ENCODE measurements at places on chromosomes 2 and 18.
A peak's percentile ranks its signal among the peaks of the same experiment; 100 is the strongest.

DNA sequence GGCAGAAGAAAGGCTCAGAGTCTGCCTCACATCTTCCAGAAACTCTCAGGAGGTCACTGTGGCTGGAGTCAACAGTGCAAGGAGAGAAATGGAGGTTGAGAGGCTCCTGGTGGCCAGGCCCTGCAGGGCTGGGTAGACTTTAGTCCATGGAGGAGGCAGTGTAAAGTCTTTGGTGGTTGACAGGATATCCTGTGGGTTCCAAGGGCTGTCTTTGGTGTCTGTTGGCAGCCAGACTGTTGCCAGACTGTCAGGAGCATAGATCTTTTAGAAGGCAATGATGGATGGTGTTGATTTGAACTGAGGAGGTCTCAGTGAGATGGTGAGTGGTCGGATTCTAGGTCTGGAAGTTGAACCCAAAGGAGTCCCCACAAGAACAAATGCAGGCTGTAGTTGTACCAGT, 45.0 kb upstream of the SKOR2 start:
- peak; percentile 62 for DNase-seq

DNA sequence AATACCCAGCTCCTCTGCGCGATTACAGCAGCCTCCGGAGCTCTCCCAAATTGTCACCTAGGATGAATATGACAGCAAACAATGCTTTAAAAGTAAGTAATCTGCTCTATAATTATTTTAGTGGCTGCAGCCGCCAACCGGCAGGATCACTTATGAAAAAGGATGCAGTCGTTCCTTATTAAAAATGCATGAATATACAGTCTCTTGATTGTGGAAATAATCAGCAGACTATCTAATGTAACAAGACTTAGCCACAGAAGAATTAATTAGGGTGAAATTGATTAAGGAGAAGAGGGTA, 71.8 kb upstream of the STPG4 start:
- DNase-seq, result no peak

DNA sequence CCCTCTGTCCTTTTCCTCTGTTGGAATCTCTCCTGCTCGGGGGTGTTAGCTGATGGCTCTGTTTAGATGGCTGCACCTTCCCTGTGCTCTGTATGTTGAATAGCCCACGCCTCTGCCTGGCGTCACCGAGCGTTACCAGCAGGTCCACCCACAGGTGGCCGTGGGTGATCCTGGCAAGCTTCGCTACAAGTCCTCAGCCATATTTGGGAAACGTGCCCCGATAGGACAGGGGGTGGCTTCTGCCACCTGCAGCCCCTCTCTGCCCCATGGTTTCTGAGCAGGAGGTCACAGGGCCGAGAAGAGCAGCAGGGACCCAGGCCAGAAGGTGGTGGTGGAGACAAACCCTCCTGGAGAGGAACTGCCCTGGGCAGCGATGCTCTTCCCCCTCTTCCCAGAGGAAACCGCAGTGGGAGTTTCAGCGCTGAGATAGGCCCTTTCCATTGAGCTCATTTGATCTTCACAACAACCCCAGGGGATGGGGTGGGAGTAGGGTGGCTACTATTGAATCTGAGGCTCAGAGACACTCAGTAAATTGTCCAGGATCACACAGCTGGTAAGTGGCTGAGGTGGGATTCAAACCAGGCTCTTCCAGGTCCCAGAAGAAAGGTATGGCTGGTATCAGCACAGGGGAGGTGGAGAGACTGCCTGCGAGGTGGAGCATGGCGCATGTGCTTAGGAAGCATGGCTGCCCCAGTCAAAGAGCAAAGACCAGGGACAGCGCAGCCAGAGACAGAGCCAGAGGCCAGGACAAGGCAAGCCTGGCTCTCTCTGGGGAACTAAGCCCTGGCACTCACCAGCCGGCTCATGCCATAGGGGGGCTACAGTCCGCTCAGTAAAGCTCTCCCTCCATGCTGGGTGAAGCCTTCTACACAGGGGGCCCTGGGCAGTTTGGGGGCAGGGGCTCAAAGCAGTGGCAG, 15.0 kb downstream of the NGEF start:
- no peak for DNase-seq

DNA sequence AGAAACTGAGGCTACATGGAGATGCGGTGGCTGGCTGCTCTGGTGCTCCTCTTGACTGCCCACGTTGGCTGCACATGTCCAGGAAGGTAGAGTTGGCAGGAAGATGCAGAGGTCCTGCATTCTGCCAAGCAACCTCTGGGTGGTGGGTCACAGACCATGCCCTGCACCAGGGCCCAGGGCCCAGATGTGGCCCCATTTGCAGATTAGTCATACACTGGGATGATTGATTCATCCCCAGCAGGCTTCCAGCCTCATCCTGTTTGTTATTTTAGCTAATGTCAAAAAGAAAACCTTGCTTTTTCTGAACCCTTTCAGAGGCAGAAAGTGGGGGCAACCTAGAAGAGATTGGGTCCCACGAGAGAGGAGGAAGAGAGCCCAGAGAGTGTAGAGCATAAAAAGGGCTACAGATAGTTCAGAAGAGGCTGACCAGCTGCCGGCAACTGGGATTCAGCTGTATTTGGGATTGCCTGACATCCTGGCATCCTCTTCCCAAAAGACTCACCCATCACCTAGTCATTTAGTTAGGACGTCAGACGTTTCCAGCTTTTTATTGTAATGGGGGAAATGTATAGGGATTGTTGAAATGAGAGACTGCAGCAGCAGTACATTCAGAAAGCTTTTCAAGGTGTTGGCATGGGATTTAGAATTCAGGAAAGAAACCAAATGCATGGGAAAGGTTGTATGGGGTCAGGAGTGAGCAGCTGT, 101.9 kb downstream of the CTIF start:
- no peak for DNase-seq

GRCh38 chr2:202072226-202072625, 829 bp upstream of the KIAA2012 start:
- peak; percentile 2 for DNase-seq

DNA sequence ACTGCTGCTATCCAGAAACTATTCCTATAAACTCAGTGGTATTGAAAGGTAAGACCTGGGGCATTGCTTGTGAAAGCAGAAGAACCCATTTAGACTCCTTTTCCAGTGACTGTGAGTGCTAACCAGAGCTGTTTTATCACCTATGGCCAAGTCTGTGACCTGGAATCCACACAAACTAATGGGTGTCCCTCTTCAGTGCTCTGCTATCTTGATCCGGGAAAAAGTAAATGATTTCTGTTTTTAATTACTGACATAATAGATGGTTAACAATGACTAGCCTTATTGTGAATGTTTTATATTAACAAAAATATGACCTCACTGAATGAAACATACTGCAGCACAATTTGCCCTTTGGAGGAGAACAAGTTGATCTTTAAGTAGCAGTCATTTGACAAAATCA, 251.6 kb upstream of the MC4R start:
- no peak for DNase-seq

DNA sequence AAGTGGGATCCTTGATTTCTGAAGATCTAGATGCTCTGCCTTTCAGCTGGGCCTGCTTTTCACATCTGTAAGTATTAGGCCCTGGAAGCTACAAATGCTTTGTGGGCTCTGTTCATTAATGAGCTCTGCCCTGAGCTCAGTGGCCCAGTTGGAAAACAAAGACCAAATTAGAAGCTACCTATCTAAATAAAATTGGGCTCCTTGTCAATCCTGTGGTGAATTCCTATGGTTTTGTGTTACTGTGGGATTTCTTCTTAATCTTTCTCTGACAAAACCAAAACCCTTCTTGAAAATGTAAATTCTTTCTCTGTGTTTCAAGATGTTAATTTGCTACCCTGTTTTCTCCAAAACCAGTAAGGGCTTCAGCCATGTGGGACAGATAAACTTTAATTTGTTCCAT, 219.0 kb upstream of the HS6ST1 start:
- DNase-seq, result no peak

- peak; percentile 24 for DNase-seq
These were observed 1.9 kb upstream of the WDR75 start for GRCh38 chr2:189439342-189439741.

- no peak for DNase-seq
These were observed 17.3 kb upstream of the CNDP2 start for GRCh38 chr18:74478880-74479279.

- DNase-seq, result no peak
These were observed 22.5 kb downstream of the CYRIA start for GRCh38 chr2:16643099-16643498.

DNA sequence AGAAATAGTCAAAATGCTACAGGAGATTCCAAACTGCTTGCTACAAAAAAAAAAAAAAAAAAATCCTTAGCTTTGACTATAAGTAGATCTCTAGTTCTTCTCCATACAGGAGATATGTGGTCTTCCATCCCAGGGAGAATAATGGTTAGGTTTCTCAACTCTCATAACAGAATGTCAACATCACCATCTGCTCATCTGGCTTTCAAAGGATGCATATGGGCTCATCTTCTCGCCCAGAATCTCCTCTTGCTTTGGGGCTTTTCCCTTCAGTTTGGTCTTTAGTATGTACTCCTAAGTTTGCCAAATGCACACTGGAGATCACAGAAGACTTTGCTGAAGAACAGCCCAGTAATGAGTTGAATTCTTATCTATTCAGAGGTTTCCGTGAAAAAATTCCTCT, 240.7 kb downstream of the NRXN1 start:
- DNase-seq, result no peak

GRCh38 chr2:74006459-74006858, 21.7 kb downstream of the TET3 start:
- DNase-seq, result no peak

- DNase-seq, result no peak
These were observed 6.2 kb upstream of the RNU2-63P start for GRCh38 chr2:88022669-88022921.

DNA sequence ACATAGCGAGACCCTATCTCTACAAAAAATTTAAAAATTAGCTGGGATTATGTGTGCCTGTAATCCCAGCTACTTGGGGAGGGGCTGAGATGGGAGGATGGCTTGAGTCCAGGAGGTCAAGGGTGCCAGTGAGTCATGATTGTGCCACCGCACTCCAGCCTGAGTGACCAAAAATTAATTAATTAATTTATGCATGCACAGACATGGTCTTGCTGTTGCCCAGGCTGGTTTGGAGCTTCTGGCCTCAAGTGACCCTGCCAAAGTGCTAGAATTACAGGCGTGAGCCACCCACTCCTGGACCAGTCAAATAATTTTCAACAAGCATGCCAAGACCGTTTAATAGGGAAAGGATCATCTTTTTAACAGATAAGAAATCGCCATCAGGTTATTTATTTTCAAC, 57.7 kb upstream of the TFCP2L1 start:
- DNase-seq, result no peak

GRCh38 chr18:55085557-55086285, 126.5 kb upstream of the CCDC68 start:
- no peak for DNase-seq

DNA sequence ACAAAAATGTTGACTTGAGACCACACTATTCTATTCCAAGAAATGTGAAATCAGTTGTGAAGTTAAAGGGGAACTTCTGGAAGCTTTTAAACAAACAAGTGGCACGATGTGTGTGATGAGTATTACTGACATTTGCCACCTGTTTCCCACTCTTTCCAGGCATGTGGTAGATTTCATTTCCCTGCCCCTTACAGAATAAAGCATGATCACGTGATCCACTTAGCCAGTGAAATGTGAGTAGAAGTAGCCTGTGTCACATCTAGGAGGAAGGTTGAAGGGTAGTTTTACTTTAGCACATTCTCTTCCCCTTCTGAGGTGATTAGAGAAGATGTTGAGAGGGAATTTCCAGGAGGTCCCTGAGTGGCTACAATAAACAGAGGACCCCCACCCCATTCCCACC, 3.8 kb downstream of the COL4A4 start:
- no peak for DNase-seq

DNA sequence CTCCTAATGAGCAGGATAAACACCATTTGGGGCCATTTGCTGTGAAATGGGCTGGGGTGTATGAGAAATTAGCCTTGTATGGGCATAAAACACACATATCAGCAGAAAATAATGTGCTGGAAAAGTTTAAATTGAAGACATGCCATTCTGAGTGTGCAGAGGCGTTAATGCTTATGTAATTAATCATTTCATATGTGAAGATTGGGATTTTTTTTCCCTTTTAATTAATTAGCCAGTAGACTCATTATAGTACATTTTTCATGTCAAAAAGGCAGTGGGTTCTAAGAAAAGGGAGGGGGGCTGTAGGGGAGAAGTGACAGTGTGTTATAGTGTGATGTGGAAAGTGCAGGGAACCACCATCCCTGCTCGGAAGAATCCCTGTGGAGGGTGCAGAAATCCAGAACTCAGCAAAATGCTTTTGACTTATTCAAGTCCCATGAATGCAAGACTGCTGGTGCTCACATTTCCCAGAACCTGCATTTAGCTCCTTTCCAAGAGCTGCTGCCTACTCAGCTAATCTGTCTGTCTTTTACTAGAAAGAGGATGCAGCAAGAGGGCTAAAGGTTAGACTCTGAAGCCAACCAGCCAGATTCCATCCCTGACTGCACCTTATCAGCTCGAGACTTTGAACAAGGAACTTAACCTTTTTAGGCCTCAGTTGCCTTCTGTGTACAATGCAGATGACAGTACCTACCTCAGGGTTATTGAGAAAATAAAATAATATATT, 11.6 kb upstream of the COX7A2L start:
- DNase-seq, result no peak

GRCh38 chr2:167293172-167293781, 405.0 kb downstream of the XIRP2 start:
- no peak for DNase-seq

DNA sequence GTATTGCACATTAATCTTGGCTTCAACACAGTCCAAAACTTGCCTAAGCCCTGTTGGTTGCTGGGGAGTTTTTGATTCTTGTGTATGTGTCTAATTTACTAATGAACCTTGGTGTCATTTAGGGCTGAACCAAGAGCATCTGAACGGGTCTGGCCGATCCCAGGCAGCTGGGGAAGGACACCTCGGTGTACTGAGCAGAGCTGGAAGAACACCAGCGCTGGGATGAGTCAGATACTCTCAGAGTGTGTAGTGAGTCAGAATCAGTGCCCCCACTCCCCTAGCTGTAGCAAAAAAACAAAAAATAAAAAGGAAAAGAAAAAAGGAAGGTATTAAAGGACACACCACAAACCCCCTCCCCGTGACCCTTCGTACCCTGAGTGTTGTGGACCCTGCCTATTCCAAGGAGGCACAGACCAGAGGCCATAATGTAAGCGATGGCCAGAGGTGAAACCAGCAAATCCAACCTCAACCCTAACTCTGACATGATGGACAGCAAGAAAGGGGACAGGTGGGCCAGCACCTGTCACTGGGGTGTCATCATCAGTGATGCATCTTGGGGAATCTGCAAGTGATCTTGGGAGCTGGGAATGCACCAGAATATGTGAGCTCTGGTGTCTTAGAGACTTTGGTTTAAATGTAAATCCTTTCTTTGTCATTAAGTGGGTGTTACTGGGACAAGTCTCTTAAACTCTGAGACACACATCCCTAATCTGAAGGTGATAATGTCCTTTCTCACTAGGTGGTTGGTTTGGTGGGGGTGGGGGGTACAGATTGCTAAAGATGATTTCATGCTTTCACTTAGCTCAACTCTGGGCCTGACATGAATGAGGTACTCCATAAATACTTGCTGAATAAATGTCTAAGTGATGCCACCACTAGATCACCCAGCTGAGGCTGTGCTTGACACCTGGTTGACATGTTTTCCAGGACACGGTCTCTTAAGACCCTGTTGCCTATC, 34.2 kb upstream of the NCOA1 start:
- no peak for DNase-seq
